ENCODE measurements at places on chromosomes 13 and 19.
A peak's percentile ranks its signal among the peaks of the same experiment; 100 is the strongest.

- DNase-seq = no peak
Observed at GRCh38 chr13:26255691-26256277, 1.9 kb downstream of the CDK8 start.

DNA sequence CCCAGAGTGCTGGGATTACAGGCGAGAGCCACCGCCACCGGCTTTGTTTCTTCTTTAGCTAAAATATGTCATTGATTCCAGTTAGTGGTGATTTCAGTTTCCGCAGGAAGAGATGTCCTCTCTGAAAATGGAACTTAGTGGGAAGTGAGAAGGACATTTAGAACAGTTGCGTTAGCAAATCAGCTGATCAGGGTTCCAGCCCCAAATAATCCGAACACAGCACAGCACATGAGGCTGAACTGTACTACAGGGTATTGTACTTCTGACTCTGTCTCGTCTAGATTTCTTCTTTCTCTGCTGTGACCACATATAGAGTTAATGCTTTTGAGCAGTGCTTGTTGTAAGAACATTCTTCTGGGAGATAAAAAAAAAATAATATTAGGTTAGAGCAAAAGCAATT, 314.4 kb downstream of the MYO16 start:
- DNase-seq = no peak

DNA sequence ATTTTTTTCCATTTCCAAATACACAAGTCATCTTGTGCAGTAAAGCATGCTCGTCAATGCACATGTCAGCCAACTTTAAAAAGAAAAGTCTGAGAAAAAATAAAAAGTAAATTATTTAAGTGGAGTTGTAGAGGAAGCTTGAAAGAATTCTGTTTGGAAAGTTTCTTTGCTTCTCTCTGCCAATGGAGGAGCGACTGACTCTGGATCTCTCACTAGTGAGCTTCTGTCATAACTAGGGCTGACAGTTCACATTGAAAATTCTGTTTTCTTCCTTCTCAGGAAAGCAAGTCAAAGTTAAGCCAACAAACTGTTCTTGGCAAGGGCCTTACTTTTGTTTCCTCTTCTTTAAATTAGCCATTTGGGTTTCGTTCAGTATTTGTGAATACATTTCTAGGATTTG, 298.2 kb downstream of the POU4F1 start:
- no peak for DNase-seq

GRCh38 chr19:1860042-1860775, 3.2 kb downstream of the KLF16 start:
- no peak for DNase-seq

DNA sequence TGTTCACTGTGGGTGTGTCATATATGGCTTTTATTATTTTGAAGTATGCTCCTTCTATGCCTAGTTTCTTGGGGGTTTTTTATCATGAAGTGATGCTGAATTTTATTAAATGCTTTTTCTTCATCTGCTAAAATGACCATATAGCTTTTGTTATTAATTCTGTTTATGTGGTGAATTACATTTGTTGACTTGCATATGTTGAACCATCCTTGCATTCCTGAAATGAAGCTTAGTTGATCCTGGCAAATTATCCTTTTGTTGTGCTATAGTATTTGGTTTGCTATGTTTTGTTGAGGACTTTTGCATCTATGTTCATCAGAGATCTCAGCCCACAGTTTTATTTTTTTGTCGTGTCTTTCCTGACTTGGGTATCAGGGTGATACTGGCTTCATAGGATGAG, 12.1 kb downstream of the GPC6 start:
- DNase-seq = no peak

GRCh38 chr13:101452519-101453485, at the start of gene ITGBL1:
ITGBL1 (plus strand) TSS chr13:101452675; CDS start chr13:101452834, 159 bp downstream.
- DNase-seq = peak; percentile 0

- DNase-seq = no peak
Observed at GRCh38 chr19:17950310-17951156, 16.4 kb upstream of the KCNN1 start.

DNA sequence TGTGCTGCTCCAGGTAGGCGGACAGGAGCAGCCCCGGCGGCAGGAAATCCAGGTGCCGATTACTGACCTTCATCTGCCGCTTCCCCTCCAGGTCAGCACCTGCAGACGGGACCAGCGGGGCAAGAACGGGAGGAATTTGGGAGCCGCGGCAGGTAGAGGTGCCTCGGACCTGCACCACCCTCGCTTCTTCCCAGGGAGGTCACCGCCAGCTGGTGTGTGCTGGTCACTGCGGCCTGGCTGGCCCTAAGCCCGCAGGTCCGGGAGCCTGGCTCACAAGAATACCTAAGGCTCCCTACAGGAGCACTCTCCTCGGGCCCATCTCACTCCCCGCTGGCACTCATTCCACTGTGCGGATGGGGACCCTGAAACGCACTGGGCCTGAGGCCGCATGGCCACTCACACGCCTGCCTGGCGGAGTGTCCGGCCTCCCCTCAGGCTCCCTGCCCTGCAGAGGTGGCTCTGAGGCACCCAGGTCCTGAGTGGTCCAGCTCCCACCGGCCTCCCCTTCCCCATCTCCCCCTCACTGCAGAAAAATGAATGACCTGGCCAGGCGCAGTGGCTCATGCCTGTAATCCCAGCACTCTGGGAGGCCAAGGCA, 4.3 kb downstream of the RNU6-9 start:
- DNase-seq = no peak

- DNase-seq = no peak
Observed at GRCh38 chr13:44024846-44025195, 145.1 kb downstream of the LACC1 start.

- no peak for DNase-seq
Observed at GRCh38 chr13:45055902-45056648, 64.2 kb upstream of the GTF2F2 start.

GRCh38 chr13:44755872-44756271, 179.7 kb upstream of the TSC22D1 start:
- no peak for DNase-seq

DNA sequence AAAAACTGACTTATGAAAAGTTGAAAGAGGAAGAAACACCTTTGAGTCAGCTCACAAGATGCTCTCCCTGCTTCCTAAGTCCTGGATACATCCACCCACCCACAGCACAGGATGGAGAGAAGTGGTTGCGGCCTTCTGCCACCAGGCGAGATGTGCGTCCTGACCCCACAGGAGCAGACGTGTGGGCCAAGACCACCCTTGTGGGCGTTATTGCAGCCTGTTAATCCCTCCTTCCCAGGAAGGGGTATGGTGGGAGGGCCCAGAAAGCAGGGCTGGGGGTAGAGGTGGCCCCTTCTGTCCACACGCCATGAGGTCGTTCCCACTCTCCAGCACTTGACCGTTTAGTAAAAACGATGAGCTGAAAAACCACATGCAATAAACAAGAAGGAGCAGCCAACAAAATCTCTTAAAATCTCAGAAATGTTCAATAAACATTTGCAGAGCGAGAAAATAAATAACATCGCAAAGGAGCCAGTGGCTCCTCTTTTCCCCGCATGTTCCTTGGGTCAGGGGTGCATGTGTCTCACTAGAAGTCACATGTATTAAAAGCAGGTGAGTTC, 2.4 kb upstream of the AKAP8L start:
- no peak for DNase-seq

DNA sequence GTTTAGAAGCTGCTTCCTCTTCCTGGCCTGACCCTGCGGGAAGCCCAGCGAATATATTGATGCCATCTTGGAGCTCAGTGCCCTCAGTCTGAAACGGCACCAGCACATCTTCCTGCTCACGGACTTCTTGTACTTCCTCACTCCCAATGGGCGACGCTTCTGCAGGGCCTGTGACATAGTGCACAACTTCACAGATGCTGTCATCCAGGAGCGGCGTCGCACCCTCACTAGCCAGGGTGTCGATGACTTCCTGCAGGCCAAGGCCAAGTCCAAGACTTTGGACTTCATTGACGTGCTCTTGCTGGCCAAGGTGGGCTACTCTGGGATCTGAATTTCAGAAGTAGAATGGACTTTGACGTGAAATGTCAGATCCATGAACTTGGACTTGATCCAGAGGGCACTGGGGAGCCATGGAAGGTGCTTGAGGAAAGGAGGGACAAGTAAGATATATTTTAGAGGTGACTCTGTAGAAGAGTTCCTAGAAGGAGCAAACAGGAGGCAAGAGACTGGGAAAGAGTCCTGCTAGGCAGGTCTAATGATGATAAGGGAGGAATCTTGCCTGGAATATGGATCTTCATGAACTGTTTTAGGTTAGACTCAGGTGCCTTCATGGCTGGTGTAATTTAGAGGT, 38.4 kb upstream of the CYP4F8 start:
- no peak for DNase-seq

- no peak for DNase-seq
Observed at GRCh38 chr13:46641274-46642081, 88.5 kb downstream of the LRCH1 start.

DNA sequence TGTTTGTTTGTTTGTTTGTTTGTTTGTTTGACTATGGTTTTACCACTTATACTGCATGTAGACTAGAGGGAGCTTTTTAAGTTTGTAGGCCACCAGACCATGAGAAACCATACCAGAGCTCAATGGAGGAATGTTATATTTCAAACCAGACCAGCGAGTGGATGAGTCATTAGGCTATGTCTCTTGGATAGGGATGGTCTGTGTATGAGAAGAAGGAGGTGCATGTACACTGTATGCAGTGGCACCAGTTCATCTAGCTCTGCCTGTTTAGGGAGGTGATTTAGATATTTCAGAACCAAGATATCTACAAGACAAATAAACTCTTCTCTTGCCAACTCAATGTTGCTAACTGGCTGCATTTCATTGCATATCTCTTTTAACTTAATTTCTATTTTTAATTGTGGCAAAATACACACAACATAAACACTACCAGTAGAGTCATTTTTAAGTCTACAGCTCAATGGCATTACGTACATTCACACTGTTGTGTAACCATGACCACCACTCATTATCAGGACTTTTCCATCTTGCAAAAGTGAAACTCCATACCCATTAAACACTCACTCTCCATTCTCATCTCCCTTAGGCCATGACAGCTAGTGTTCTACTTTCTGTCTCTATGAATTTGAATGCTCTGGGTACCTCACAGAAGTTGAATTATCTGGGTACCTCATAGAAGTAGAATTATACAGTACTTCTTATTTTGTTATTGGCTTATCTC, 29.2 kb downstream of the SYDE1 start:
- DNase-seq = no peak

GRCh38 chr13:93788456-93788855, 561.8 kb downstream of the GPC6 start:
- no peak for DNase-seq

DNA sequence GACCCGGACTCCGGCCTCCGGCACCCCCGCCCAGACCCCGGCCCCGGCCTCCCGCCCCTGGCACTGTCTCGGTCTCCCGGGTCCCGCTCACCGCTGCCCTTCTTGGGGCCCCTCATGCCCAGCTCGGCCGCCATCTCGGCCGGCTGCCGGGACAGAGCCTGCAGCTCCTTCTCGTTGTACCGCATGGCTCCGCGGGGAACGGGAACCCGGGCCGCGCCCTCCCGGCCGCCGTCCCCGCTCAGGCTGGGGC, 140 bp downstream of the PLEKHJ1 start:
- no peak for DNase-seq

GRCh38 chr19:54047616-54048015, 16.1 kb downstream of the VSTM1 start:
- DNase-seq = no peak

DNA sequence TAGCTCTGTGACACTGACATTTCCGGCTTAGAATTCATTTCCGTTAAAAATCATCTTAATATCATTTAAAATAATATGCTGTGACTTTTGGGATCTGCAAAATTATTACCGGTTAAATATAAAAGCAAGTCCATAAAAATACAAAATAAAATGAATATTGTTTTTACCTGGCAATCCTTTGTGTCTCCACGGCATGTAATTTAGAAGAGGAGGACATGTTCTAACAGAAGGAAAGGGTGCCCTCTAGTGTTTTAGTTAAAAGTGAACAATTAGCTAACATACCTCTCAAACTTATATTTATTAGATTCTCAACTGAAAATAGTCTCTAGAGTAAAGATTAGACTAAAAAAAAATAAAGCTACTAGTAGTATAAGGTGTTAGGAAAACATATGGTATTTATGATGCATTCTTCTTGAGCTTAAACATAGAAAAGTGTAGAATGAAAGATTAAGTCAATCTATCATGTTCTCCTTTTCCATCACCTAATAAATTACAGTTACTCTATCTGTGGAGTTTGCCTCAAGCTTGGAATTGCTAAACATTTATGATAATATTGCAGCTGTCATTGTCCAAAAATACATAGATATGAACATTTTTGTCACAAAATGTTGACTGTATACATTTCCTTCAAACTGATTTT, 676.7 kb upstream of the SPRY2 start:
- DNase-seq = no peak

GRCh38 chr13:112702341-112702985, 12.6 kb downstream of the ATP11A start:
- no peak for DNase-seq

DNA sequence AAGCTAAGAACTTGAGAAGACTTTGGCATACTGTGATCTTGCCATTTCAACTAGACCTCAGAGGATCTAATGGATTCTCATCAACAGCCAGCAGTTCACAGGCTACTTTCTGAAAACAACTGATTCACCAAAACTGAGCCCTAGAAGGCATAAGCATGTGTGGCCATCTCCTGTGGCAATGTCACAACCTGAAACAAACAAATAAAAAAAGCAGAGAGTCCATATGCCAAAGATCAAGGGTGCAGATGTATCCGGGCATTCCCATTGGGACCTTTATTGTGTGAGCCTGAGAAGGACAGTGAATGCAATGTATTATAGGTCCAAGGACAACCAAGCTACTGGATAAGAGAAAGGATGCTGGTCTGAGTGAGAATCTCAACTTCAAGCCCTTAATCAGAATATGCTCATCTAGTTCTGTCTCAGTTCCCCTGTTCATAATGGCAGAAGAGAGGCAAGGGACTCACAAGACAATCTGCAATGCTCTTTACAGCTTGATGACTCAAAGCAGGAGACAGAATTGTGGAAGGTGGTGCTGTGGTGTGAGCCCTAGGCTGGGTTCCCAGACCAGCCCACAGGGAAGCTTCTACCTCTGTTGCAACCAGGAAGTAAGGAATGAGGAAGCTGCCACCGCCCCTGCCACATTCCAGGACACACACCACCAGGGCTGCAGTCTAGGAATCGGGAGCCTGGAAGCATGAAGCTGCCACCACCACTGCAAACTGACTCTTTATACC, 133.7 kb downstream of the RAP2A start:
- DNase-seq = peak; percentile 42

DNA sequence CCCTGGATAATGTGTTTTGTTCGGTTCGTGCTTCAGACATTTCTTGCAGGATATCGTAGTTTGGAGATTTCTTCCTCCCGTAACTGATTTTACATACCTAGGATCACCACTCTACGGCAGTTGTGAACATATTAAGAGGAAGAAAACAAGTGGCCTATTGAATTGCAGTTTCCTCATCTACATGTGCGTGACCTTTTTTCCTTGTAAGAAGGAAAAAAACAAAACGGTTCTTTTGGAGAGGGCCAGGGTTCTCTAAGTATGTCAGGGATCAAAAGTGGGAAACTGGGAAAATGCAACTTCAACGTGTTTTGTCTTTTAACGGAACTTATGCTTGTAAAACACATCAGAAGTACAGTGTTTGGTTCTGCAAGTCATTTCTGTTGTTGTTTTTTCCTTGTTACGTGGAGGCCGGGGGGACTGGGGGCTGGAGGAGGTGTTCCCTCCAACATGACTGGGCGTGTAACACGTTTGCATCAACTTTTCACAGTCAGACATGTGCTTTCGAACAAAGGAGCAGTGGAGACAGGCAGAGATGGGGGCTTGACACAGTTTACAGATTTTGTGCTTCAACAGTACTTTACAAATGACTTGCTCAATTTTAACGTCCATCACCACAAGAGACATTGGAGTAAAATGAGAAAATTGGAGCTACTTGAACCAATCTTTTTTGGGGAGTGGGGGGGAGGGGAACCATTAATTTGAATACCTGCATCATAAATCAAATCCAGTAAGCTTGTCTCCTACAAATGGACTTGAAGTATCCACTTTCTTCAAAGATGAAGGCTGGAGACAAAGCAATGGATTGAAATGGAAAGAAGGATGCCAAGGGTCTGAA, 3.8 kb downstream of the ZC3H4 start:
- no peak for DNase-seq
